NCI-H187 treated with DMSO at 0.1 percent for 48 hours (cell line): ENCODE measurements at places on chromosomes 2 and 18.

DNA sequence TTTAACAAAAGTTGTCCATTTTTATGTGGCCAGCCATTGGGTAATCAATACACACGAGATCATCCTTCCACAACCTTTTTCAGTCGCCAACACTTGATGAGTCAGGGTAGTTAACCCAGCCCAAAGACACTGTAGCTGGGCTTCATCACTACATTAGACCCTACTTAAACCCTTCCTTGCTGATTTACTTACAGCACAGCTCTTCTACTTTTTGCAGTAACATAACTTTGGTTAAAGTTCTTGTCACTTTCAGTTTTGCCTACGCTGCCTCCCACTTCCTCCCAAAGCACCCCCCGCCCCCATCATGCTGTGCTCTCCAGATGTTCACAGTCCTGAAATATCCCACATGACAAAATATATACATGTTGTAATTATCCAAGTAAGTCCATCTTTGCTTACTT lies 103.6 kb downstream of the CDK15 start:
- no peak for DNase-seq

- no peak for DNase-seq
Measured at GRCh38 chr2:58158481-58158880, 82.6 kb downstream of the FANCL start.

GRCh38 chr2:81895620-81896250 lies 1591.2 kb upstream of the LRRTM1 start:
- no peak for DNase-seq

GRCh38 chr2:83221258-83221657 lies 1237.8 kb downstream of the SUCLG1 start:
- no peak for DNase-seq

- no peak for DNase-seq
Measured at GRCh38 chr2:160318218-160318617, 118.1 kb upstream of the ITGB6 start.

- DNase-seq, result no peak
Measured at GRCh38 chr2:130389783-130390182, 33.9 kb downstream of the PTPN18 start.
